ENCODE measurements at places on chromosomes 12 and 14. TPM values are rescaled to one million over a fixed set of nuclear protein-coding genes. Genes with fewer than 3 reads are reported as not detected.

GRCh38 chr12:112788205-112788604 is 3.3 kb upstream of the RPH3A start:
- DNase-seq: no peak
- H3K4me1 ChIP-seq: no peaks in the 10 kb centered on the region
- no peak overlapping the region for H3K27ac ChIP-seq
- H3K36me3 ChIP-seq: no peaks in the 10 kb centered on the region
- H3K4me3 ChIP-seq: no peak overlapping the region

- H3K27ac ChIP-seq: peak overlapping the region; percentile 74
- H3K4me3 ChIP-seq: no peak overlapping the region
- no peaks in the 10 kb centered on the region for H3K36me3 ChIP-seq
- peaks cover 13% of the 10 kb centered on the region for H3K4me1 ChIP-seq
Observed at GRCh38 chr14:101979666-101980065, 15.3 kb downstream of the DYNC1H1 start.

- H3K36me3 ChIP-seq: no peaks in the 10 kb centered on the region
- no peaks in the 10 kb centered on the region for H3K27me3 ChIP-seq
- no peak overlapping the region for H3K27ac ChIP-seq
- DNase-seq: no peak
- H3K4me1 ChIP-seq: no peaks in the 10 kb centered on the region
Observed at GRCh38 chr12:90773491-90773890, 181.5 kb downstream of the CCER1 start.

DNA sequence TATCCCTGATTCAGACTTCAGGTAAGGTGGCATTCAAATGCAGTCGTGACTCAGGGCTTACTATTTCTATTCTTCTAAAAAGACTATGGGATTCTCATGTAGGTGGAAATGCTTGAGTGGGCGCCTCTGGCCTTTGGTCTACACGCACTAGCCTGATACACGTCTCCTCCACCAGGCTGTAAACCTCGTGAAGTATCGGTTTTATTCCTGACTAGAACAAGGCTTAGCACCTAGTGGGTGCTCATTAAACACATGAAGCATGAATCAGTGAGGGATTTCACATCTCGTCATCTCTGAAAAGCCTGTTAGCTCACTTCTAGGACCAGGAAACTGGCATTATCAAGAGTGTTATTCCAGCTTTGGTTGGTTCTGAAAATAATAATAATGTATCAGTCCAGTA is 17.7 kb upstream of the HNF1A start:
- no peaks in the 10 kb centered on the region for H3K27me3 ChIP-seq
- peak overlapping the region; percentile 63 for H3K27ac ChIP-seq
- DNase-seq: no peak
- H3K4me1 ChIP-seq: peaks cover 12% of the 10 kb centered on the region
- no peak overlapping the region for H3K4me3 ChIP-seq

DNA sequence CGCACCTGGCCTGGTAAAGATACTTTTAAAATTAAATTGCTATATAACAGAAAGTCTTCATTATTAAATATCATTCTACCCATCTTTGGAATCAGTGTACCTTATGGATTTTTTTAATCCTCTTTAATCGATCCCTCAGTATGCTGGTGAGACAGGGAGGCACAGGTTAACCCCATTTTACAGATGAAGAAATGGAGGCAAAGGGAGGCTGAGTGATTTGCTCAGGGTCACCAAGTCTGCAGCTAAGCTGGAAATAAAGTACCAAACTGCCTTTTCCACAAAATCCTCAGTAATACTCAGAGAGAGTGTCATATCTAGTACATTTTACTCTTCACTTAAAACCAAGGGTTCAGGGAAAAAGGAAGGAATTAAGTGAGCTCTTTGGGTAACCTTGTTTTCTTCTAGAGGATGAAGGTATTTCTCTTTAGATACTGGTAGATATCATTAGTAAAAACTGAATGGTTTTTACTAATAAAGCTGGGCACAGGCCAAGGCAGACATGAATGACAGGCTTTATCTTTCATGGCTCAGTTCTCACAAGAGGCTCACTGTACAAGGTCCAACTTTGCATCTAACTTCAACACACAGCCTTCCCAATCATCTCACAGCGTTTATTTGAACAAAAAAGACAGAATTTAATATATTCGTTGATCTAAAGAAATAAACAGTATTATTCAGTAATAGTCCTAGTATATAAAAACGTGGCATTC is 35.3 kb upstream of the TTC7B start:
- no peak overlapping the region for H3K4me3 ChIP-seq
- H3K4me1 ChIP-seq: no peaks in the 10 kb centered on the region
- DNase-seq: no peak
- H3K36me3 ChIP-seq: no peaks in the 10 kb centered on the region

DNA sequence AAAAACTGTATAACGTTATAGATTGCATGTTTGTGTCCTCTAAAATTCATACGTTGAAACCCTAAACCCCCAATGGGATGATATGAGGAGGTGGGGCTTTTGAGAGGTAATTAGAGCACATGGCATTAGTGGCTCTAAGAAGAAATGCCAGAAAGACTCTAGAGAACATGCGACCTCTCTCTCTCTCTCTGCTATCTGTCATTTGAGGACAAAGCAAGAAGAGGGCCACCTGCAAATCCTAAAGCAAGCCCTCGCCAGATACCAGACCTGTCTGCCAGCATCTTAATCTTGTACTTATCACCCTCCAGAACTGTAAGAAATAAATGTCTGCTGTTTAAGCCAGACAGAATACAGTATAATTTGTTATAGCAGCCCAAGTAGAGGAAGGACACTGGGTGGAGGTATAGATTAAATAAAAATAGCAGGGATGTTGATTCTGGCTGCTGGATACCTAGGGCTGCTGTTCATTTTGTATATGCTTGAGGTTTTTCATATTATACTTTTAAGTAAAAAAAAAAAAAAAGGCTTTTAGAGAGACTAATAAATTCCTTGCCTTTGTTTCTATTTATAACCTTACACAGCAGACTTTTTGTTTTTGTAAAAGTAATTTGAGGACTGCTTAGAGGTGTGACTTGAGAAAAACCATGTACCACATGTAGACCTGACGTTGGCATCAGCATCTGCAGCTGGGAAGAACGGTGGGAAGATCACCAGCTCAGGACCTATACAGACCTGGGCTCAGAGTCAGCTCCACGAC is 26.9 kb downstream of the MOK start:
- DNase-seq: no peak
- H3K27me3 ChIP-seq: no peaks in the 10 kb centered on the region
- no peak overlapping the region for H3K4me3 ChIP-seq
- no peaks in the 10 kb centered on the region for H3K36me3 ChIP-seq
- H3K27ac ChIP-seq: no peak overlapping the region
- no peaks in the 10 kb centered on the region for H3K4me1 ChIP-seq

DNA sequence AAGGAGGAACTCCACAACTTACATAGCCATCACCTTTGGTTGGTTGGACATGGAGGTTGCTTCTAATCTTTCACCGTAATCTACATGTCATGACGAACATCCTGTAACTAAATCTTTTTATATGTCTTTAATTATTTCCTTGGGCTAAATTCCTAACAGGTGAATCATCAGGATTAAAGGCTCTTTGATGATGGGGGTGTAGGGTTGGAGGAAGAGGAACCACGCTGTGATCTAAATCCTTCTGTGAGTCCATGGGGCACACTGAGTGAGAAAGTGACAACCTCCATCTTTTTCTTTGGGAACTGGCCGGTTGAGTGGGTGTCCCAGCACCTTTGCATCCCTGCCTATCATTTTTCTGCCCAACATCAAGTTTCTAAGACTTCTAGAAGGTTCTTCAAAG is 31.1 kb upstream of the MAP1LC3B2 start:
- DNase-seq: no peak
- H3K27ac ChIP-seq: peak overlapping the region; percentile 49
- peaks cover 66% of the 10 kb centered on the region for H3K4me1 ChIP-seq
- H3K4me3 ChIP-seq: no peak overlapping the region

DNA sequence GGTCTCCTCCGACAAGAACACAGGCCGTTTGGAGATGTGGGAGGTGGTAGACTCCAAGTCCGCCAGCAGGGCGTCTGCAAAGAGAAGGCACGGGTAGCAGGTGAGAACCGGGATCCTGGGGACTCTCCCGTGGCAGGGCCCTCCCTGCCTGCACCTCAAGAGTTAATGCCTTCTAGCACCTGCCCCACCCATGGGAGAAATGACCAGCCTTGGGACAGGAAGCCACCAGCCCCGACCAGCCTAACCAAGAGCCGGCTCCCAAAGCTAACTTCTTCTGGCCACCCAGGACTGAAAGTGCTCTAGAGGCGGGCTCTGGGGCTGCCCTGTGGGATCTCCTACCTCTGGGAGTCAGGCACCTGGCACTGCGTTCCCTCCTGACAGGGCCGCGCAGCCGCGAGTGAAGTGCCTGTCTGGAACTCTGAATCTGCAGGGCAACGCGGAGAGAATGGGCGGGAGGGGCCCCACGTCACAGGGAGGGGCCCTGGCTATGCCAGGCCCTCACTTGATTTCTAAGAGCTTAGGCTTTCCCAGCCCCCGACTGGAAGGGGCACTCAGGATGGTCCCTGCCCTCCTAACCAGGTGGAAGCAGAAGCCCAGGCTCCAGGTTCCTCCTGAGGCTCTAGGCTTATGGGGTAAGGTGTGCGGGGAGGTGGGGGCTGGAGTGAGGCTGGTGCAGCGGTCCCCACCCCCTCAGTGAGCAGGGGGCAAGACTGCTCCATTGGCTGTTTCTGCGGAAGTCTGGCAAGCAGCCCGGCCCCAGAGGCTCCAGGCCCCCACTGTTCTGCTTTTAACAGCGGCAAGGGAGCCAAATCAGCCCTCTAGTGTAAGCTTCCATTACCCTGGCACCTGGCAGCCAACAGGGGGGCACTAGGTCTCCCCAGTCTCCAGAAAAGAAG is 23.6 kb upstream of the RPLP0 start:
- H3K4me1 ChIP-seq: peaks cover 52% of the 10 kb centered on the region
- no peak for DNase-seq
- peak overlapping the region; percentile 39 for H3K27ac ChIP-seq
- peak overlapping the region; percentile 3 for H3K4me3 ChIP-seq
- H3K36me3 ChIP-seq: no peaks in the 10 kb centered on the region

DNA sequence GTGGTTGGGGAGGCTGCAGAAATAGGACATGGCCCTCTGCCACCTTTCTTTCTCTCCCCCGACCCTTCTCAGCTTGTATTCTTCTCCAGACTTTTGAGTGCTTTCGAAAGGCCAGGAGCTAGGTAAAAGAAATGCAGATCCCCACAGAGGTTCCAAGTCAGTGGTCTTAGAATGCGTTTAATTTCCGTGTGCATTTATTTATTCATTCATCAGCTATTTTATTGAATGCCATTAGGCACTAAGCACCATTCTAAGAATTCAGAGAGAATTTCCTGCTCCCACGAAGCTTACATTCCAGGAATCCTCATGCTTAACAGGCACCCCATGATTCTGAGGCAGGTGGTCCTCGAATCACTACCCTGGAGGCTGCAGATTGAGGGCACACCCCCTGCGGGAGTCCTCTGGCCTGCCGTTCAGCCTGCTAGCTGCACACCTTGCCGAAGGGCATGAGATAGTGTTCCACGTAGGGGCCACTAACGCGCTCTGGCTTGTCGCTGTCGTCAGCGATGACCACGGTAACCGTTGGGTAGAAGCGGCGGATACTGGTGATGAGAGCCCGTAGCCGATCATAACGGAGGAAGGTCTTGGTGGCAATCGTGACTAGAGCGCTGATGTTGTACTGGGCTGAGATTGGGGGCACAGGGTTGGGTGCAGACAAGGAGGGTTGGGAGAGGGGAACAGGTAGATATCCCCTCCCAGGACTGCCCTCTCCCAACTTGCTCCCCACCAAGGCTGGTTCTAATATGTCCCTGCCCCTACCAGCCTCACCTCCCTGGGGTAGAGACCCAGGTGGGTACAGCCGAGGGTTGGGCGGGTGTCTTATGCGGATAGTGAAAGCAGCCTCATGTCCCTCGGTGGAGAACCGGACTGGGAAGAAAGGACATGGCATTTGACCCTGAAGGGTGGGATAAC is 4.5 kb downstream of the B4GALNT1 start:
- no peak overlapping the region for H3K27ac ChIP-seq
- H3K36me3 ChIP-seq: no peaks in the 10 kb centered on the region
- peaks cover 22% of the 10 kb centered on the region for H3K4me1 ChIP-seq
- no peak for DNase-seq

DNA sequence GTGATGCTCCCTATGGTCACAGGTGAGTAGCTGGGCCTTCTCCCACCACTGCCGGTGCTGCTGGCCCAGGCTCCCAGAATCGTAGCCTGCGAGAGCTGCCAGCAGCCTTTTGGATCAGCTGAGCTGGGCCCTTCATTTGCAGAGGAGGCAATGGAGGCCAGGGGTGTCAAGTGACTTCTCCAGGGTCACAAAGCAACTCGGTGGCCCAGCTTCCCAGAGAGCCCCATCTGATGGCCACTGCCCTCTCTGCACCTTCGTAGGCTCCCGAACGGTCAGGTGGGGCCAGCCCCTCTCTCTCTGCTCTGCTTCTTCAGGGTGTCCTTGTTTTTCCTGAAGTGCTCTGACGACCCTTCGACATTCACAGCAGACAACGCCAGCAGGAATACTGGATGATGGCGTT is 4.6 kb downstream of the KRT80 start:
- peak overlapping the region; percentile 52 for H3K27ac ChIP-seq
- no peak overlapping the region for H3K4me3 ChIP-seq
- no peaks in the 10 kb centered on the region for H3K36me3 ChIP-seq
- no peaks in the 10 kb centered on the region for H3K27me3 ChIP-seq
- no peak for DNase-seq
- peaks cover 49% of the 10 kb centered on the region for H3K4me1 ChIP-seq

DNA sequence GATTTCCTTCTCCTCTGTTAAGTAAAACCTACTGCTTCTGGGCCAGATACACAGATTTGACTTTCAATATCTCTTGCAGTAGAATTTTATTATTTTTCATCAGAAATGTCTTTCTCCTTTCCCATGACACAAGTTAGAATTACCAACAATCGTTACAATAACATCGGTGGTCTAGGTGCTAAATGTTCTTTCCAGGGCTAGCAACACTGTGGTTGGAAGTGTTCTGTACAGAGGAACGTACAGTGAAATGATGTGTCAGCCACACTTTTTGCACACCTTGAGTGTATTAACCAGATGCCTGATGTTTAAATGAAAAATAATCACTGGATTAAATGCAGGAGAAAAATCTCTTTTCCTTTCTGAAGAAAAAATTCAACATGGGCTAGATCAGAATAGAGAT is 27.7 kb upstream of the KLRD1 start:
- no peak for DNase-seq
- H3K4me3 ChIP-seq: no peak overlapping the region
- H3K36me3 ChIP-seq: no peaks in the 10 kb centered on the region

KRT71 gene
- total RNA-seq: not detected

ZC2HC1C gene
- not detected for total RNA-seq

TMEM233 gene
- total RNA-seq: 0.49 TPM

FBXO34 gene
- 24.6 TPM for total RNA-seq

KCNK13 gene
- total RNA-seq: not detected

AICDA gene
- total RNA-seq: not detected
